Smooth muscle cell of the umbilical artery (primary cell): ENCODE measurements at places on chromosomes 7 and 10. TPM values are rescaled to one million over a fixed set of nuclear protein-coding genes. Genes with fewer than 3 reads are reported as not detected.

OR2A1 gene
- total RNA-seq = under 0.01 TPM in 1 of 2 replicates, not detected in the other

EBF3 gene
- not detected in 2 replicates for total RNA-seq

NPY4R2 gene
- 0.37 and 1.5 TPM in 2 replicates for total RNA-seq

AS3MT gene
- total RNA-seq = 3.9 and 5.3 TPM in 2 replicates

ADARB2 gene
- total RNA-seq = not detected in 2 replicates

CALML5 gene
- total RNA-seq = not detected in 2 replicates

HYAL4 gene
- total RNA-seq = not detected in 2 replicates
